Fibroblast of lung (primary cell): ENCODE measurements at places on chromosomes 2 and 18.
A peak's percentile ranks its signal among the peaks of the same experiment; 100 is the strongest.

GRCh38 chr18:62612776-62613175, 90.0 kb downstream of the ZCCHC2 start:
- DNase-seq, result no peak

DNA sequence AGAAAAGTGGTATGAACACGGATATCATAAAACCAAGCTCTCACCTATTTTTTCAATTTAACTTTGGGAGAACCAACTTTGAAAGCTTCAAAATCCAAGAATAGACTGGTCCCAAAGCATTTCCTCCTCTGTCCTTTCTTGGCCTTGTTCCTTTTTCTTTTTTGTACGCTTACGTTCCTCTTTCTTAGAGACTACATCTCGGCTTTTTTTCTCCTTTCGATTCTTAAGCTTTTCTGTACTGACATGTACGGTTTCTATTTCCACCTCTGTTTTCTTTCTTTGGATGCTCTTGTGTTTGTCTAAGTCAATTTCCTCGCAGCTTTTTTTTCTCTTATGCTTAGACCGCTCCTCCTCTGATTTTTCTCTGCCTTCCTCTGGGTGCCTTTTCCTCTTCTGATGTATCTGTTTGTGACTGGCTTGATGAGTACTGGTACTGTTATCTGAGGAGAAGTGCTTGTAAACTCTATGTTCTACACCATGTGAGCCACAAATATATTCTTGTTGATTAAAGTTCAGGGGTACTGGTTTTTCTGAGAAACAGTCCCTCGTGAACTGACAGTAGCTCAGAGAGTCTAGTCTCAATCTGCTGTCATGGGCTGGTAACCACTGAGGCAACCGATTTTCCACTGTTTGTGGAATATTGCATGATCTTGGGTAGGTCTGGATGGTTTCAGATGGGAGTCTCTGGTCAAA, 11.5 kb upstream of the RNU2-63P start:
- DNase-seq, result no peak

GRCh38 chr2:230161184-230161583, 58.6 kb downstream of the SP110 start:
- DNase-seq, result no peak

DNA sequence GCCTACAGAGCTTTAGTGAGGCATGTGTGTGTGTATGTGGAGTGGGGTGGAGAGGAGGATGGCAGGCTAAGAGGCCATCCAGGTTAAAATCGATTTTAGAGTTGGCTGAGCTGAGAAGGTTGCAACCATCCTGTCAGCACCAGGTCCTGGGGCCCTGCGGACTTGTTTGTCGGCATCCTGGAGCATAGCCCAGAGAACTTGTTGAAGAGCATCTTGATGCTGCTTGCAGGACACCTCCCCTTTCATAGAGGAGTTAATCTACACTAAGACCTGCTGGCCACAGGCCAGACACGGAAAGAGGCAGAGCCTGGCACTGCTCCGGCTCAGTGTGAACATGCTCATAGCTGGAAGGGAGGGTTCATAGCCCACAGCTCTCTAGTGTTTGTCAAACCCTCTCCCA, 72.1 kb upstream of the RGPD5 start:
- no peak for DNase-seq

DNA sequence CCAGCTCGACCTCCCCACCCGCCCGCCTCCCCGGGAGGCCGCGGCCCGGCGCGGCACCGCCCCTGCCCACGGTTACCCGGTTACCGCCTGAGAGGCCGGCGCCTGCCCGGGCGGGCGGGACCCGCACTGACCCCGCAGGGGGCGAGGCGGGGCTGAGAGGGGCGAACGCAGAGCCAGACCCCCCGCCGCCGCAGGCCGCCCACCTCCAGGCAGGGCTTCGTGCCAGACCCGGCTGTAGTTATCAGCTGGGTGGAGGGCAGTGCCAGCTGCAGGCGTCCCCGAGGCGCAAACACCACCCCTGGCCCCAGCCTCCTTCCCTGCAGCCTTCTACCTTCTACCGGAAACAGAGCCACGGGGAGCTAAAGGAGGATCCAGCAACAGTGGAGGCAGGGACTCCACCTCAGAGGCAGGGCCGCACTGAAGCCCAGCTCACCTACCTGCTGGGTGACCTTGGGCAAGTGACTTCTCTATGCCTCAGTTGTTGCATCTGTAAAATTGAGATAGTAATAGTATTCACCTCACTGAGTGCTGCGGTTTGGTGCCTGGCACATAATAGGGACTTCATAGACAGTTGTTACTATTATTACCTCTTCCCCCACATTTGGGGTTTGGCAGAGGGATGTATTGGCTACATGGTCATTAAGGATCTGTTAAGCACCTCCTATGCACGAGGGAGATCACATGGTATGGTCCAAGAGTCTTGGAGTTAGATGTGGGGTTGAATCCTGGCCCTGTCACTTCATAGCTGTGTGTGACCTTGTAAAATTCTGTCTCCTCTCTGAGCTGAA, 231.6 kb upstream of the SMAD2 start:
- peak; percentile 15 for DNase-seq

DNA sequence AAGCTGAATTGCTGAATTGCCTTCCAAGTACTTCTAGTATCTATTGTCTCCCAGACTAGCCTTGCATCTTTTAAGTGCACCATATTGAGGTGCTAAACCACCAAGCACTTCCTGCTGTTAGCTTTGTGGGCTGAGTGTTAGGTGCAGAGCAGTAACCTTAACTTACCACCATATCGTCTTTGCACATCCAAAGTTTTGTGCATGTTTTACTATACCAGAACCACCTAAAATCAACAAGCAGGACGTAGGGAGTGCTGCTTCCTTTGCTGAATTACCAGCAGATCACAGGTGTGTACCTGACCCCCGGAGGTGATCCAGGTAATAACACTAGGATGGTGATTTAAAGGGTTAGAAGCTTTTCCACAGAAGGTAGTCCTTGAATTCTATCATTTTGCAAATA, 359.9 kb upstream of the HNRNPA3 start:
- no peak for DNase-seq

DNA sequence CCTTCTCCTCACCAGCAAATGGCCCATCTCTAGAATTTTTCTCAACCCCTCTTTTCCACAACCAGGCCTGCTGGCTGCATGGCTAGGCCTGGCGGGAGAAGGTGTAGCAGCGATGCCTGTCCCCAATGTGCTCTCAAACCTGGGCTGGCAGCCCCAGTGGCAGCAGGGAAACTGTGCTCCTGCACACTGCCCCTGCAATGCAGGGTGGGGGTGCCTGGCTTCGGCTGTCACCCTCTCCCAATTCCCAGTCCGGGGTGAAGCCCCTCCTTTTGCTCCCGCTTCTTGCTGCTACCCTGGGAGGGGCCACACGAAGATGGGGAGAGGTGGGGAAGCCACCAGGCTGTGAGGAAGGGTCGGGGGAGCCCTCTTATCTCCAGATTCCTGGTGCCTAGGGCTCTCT, 36.1 kb upstream of the OTOF start:
- no peak for DNase-seq

DNA sequence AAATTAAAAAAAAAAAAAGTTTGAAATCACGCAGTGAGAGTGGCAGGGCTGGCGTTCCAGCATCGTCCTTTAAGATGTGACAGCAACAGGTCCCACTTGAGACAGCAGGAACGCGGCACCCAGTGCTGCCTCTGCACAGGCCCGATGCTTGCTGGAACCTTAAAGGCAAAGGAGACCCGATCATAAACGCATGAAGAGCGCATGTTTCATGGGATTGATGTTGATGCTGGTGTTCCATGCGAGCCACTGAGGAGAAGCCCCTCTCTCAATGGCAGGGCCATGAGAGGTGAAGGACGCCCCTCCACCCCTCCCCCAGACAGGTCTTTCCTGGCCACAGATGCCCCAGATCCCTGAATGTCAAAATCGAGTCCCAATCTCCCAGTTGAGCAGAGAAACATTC, 17.9 kb upstream of the ALPI start:
- DNase-seq, result no peak

- DNase-seq, result no peak
Observed at GRCh38 chr2:137937778-137938177, 26.5 kb upstream of the HNMT start.

DNA sequence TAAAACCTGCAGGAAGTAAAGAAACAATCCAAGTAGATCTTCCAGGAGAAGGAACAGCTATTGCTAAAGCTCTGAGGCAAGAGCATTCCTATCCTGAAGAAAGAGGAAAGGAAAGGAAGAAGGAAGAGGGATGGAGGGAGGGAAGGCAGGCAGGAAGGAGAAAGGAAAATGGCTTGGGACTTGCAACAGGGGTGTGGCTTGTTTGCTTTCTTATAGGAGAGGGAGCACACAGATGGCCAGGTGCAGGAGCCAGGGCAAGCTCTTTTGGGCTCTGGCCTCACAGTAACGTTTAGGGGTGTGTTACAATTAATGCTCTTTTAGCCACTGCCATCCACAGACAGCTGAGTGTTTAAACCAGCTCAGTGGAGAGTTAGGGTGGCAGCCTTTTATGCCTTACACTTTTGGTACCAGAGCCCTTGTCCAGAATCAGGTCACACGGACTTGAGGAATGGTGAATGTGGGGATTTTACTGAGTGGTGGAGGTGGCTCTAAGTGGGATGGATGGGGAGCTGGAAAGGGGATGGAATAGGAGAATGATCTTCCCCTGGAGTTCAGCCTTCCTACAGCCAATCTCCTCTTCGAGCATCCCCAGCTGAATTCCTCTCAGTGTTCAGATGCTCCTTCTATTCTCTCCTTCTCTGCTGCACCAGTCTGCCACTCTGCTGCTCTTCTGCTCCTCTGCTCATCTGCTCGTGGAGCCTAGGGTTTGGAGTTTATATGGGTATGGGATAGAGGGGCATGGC, 108.7 kb upstream of the SLC39A10 start:
- no peak for DNase-seq
